ENCODE measurements at places on chromosomes 5 and 9. TPM values are rescaled to one million over a fixed set of nuclear protein-coding genes. Genes with fewer than 3 reads are reported as not detected.

The PLPP6 gene
- 5.3 TPM for total RNA-seq

The MCTP1 gene
- total RNA-seq, result not detected

The AP3B1 gene
- total RNA-seq, result 39.7 TPM

The CCDC69 gene
- total RNA-seq, result 36.6 TPM

The PSAT1 gene
- 163 TPM for total RNA-seq

The SH3RF2 gene
- total RNA-seq, result not detected

The PCDHGA2 gene
- 0.04 TPM for total RNA-seq

The ZDHHC21 gene
- total RNA-seq, result 6.6 TPM

The LCN9 gene
- total RNA-seq, result not detected

The IFNA7 gene
- not detected for total RNA-seq

The PCDHGB4 gene
- total RNA-seq, result 0.04 TPM

The IFNA13 gene
- not detected for total RNA-seq

The ARHGEF37 gene
- total RNA-seq, result 0.15 TPM

The SLC36A3 gene
- not detected for total RNA-seq

The CCDC112 gene
- 0.89 TPM for total RNA-seq

The SHISAL2B gene
- total RNA-seq, result not detected

The CHMP5 gene
- total RNA-seq, result 51.7 TPM

The PHF24 gene
- not detected for total RNA-seq

The C9orf50 gene
- not detected for total RNA-seq

The ANKRD31 gene
- 0.65 TPM for total RNA-seq

The ATOX1 gene
- 110 TPM for total RNA-seq

The FAM200C gene
- 1.2 TPM for total RNA-seq

The TRIM52 gene
- total RNA-seq, result 10.4 TPM

The TRIM36 gene
- total RNA-seq, result 0.15 TPM

The GALT gene
- total RNA-seq, result 42.6 TPM

The PRSS3 gene
- total RNA-seq, result not detected

The CEL gene
- total RNA-seq, result 0.73 TPM

The CYLC2 gene
- total RNA-seq, result not detected

The SPINK13 gene
- not detected for total RNA-seq

The ABO gene
- not detected for total RNA-seq

The PIP5KL1 gene
- total RNA-seq, result 2.5 TPM

The ENTREP1 gene
- not detected for total RNA-seq

The TNC gene
- 2.0 TPM for total RNA-seq

The LURAP1L gene
- not detected for total RNA-seq

The PCYOX1L gene
- total RNA-seq, result 22.3 TPM

The EQTN gene
- not detected for total RNA-seq

The CLIC3 gene
- total RNA-seq, result not detected

The PCDHA1 gene
- not detected for total RNA-seq

The PCA3 gene
- total RNA-seq, result not detected

The SPDL1 gene
- 44.2 TPM for total RNA-seq

The CHSY3 gene
- total RNA-seq, result 0.06 TPM

The ADRB2 gene
- total RNA-seq, result 0.57 TPM

The PDE6A gene
- not detected for total RNA-seq

The DIRAS2 gene
- not detected for total RNA-seq

The MYMK gene
- total RNA-seq, result not detected

The SPOCK1 gene
- total RNA-seq, result not detected

The CDX1 gene
- not detected for total RNA-seq

The GPBP1 gene
- 78.5 TPM for total RNA-seq

The CTNND2 gene
- not detected for total RNA-seq
